ENCODE measurements at places on chromosomes 5 and 9.

GRCh38 chr5:157659868-157660660, 7.8 kb upstream of the SOX30 start:
- no peak for DNase-seq

DNA sequence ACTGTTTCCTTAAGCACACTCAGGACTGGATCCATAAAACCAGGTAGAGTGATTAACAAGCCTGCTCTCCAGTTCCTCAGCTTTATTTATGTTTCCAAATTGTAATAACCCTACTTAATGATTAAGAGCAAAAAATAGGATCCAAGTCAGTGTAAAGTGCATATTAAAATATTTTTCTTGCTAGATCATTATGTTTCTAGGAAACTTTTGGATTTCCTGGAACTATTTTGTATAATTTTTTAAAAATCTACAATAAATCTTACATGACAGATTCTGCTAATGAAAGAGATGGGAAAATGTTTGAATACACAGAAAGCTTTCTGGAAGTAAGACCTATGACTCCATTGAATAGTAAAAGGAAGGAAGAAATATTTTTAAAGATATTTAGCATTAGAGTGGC, 35.5 kb downstream of the BHMT start:
- DNase-seq: no peak

DNA sequence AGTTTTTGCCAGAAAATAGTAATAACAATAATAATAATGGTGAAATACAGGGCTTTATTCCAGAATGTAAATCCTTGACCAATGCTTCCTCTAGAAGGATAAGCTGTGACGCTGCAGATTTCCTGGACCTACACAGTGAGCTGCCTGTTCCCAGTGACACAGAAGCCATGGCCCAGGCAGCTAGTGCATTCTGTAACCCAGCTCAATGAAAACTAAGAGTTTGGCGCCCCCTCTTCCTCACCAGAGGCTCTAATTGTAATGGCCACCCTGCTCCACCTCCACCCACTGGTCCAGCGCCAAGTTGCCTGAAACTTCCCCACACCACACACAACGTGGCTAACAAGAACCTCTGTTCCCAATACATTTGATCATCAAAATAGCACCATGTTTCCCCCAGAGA, 248.1 kb downstream of the CETN3 start:
- no peak for DNase-seq

DNA sequence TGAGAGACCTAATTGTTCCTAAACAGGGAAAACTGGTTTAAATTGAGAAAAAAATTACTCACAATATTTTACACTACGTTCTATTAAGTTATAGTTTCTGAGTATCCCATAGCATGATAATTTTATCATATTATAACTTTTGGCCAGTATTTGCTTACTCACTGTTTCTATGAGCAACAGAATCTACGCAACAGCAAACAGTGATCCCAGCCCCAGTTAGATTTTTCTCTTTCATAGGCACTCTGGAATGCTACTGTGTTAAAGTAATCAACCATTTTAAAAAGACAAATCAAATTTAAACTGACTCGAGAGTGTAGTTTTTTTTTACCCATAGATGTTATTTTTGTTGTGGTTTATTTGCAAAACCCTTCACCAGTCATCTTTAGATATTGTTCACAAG, 107.2 kb downstream of the XRCC4 start:
- no peak for DNase-seq

DNA sequence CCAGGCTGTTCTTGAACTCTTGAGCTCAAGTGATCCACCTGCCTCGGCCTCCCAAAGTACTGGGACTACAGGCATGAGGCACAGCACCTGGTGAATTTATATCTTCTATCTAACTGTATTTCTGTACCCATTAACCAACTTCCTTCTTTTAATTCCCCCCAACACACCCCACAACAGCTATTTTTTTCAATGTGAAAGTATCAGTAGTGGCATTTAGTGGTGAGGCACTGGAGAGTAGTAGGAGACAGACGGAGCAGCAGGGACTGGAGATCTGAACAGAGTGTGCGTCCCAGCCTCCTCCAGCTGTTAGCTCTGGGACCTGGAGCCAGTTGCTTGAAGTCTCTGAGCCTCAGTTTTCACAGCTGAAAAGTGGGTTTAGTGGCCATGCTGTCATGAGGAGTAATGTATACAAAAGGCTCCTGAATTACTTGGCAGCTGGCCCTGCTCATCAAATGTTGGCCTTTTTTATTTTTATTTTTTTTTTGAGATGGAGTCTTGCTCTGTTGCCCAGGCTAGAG, 11.0 kb upstream of the EEIG1 start:
- no peak for DNase-seq

- peak; percentile 63 for DNase-seq
Measured at GRCh38 chr5:472656-473550, 29.9 kb downstream of the EXOC3 start.

DNA sequence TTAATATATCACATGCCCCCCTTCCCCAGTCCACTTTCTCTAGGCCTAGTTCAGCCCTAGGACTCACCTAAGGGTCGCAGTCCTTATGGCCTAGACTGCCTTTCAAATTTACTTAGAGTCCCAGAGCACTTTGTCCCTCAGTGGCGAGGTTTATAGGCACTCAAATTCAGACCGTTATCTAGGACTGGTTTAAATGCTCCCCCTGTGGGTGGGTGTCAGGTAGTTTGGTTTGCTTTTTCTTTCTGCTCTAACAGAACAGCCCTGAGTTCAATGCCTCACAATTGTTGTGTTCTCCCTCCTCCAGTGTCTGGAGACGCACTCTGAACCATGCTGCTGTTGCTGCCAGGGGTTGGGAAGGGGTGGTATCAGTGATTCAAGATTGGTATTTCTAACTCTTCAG, 317.1 kb downstream of the MAT2B start:
- DNase-seq: no peak

DNA sequence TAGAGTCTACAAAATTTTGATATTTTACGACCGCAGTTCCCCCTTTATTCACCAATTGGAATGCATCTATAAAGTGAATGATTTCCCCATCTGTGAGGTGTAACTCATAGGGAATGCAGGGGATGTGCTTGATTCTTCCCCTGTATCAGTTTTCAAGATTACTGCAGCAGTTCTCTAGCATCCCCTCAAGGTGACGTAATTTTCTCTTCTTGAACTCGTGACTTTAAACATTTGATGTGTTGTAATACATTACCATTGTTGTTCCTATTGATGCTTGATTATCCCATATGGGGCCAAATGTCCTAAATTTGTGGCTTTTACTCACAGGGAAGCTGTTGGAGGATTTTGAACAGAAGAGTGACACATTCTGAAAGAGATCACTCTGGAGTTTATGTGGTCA, 240.2 kb downstream of the CD180 start:
- no peak for DNase-seq

- DNase-seq: no peak
Measured at GRCh38 chr5:115469904-115470516, 74.6 kb downstream of the FEM1C start.

GRCh38 chr9:70954596-70955143, 166.8 kb downstream of the TRPM3 start:
- no peak for DNase-seq

GRCh38 chr5:77218263-77218662, 7.8 kb downstream of the PDE8B start:
- DNase-seq: no peak

- DNase-seq: no peak
Measured at GRCh38 chr5:5141339-5141599, 1.1 kb downstream of the ADAMTS16 start.

- DNase-seq: no peak
Measured at GRCh38 chr5:173782671-173783101, 105.5 kb upstream of the CPEB4 start.

DNA sequence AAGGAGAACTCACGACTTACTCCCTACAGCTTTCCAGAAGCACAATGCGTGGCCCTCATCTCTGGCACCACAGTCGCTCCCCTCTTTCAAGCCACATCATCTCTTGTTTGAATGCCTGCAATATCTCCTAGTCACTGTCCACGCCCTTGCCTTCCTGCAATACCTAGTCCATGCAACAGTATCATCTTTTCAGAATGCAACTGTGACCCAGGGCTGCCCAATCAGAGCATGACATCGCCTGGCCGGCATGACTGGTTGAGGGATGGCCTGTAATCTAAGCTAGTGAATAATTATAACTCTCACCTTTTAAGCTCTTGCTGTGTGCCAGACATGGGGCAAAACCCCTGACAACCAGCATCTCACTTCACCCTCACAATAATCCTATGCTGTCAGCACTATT, 52.5 kb upstream of the CPEB4 start:
- DNase-seq: no peak

- no peak for DNase-seq
Measured at GRCh38 chr5:146137967-146138403, 32.6 kb upstream of the PLAC8L1 start.

DNA sequence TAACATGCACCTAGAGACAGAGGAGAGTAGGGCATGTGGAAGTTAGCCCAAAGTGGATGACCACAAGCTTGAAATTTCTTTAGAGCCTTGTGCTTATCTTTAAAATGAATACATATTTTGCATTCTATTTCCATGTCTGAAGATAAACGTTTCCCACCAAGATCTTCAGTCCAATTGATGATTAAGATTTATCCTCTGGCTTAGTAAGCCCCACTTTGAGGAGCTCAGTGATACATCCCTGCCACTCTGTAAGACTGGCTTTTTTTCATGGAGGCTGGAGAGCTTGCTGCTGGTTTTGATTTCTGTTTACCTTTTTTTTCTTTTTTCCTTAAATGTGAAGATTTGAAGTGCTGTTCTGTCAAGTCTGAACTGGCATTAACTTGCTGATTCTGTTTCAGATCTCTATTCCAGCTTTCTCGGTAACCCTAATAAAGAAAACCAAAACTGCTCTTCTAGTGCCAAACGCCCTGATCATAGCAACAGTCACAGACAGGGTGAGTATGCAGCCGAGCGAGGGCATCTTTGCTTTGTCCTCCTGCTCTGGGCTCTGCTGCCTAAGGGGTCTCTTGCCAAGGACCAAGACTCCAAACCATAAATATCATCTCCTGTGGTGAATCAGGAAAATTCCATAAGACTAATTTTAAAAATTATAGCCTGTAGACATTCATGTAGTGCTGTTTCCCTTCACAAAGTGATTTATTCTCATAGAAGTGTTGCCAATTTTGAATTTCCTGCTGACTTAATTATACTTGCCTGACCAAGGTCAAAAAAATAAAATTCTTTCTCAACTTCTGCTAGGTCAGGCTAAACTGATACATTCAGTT, 54.3 kb downstream of the GRAMD2B start:
- no peak for DNase-seq

DNA sequence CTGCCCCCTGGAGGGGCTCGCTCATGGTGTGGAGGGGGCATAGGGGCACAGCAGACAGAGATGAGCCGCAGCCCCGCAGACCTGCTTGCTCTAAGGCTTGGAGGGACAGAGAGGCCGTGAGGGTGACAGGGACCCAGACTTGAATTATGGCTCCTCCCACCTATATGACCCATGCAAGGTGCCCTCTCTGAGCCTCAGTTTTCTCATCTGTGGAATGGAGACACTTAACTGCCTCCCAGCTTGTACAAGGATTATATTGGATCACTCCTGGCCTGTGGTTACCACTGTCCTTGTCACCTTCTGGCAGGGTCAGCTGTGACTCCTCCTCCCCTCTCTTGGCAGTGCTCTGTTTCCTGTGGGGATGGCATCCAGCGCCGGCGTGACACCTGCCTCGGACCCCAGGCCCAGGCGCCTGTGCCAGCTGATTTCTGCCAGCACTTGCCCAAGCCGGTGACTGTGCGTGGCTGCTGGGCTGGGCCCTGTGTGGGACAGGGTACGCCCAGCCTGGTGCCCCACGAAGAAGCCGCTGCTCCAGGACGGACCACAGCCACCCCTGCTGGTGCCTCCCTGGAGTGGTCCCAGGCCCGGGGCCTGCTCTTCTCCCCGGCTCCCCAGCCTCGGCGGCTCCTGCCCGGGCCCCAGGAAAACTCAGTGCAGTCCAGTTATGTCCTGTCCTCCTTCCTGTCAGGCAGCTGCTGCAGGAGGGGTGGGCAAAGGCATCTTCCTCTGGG, 4.7 kb upstream of the CACFD1 start:
- DNase-seq: no peak

GRCh38 chr9:33791117-33791516, 4.2 kb upstream of the PRSS3 start:
- DNase-seq: no peak

- DNase-seq: no peak
Measured at GRCh38 chr9:7097785-7098752, 340.3 kb downstream of the KDM4C start.

All from NCI-H1694 treated with DMSO at 0.1 percent for 48 hours (cell line).